ENCODE measurements at places on chromosomes 1 and 21. TPM values are rescaled to one million over a fixed set of nuclear protein-coding genes. Genes with fewer than 3 reads are reported as not detected.
A peak's percentile ranks its signal among the peaks of the same experiment; 100 is the strongest.

TRAF3IP3 gene
- total RNA-seq: 1.9 TPM

KIF14 gene
- 0.10 TPM for total RNA-seq

DNA sequence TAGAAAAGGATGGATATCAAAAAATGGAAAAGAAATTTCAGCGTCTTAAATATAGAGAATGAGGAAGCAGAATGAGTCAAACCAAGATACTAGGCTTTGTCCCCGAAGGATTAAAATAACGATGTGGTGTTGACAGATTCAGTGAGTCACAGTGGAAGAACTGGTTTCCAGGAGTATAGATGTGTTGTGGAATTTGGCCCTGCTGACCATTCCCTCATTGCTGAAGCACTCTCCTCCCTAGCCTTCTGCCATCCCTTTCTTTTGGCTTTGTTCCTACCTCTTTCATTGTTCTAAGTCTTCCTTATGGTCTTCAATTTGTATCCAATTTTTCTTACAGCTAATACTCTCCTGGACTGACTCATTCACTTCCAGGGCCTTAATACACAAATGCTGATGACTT lies 23.1 kb upstream of the USP25 start:
- DNase-seq: no peak

IL22RA1 gene
- 0.22 TPM for total RNA-seq

ESRRG gene
- total RNA-seq: 51.5 TPM

DNA sequence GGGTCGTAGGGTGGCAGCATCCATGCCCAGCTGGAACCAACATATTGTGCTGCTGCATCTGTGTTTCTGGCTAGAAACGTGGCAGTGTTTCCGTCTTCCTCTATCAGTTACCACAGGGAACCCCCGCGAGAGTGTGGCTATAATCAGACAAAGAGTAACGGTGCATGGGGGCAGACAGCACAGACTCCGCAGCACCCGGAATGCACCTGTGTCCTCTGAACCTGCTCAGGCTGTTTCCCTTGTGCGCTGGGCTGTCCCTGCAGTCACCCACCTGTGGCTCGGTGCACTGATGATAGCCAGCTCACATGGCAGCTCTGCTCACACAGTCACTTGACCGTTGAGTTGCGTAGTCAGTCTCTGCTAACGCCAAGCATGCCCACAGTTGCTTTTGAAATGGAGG lies 11.4 kb upstream of the PCBP3 start:
- no peak for DNase-seq

- DNase-seq: peak; percentile 80
Observed at GRCh38 chr1:182392050-182393028, 749 bp upstream of the GLUL start.

DNA sequence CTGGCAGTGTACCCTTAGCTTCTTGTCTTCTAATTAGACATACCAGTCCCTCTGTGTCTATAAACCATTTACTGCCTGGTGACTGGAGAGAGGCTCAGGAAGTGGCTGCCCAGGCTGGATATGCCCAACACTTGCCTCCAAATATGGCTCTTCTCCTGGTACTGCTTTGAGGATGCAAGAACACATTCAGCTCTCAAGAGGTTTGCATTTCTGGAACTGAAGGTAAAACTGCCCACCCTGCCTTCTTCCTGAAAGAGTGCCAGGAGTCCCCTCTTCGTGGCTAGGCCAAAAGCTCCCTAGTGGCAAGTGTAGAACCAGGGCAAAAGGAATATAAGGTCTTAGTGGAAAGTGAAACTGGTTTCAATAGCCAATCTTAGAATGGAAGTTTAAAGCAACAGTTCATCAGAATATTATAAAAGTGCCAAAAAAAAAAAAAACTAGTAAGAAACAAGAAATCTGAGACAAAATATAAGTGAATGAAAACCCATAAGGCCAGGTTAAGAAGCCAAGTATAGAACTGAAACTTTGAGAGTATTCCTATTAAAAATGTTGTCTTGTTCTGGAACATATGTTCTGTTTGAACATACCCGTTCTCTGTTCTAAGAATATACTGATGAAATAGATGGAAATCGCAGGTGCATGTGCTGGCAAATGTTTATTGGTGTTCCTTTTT lies 77.2 kb upstream of the CTTNBP2NL start:
- DNase-seq: no peak

GPATCH4 gene
- total RNA-seq: 14.1 TPM

- DNase-seq: no peak
Observed at GRCh38 chr1:164263540-164263939, 295.4 kb upstream of the PBX1 start.

- DNase-seq: no peak
Observed at GRCh38 chr1:90402893-90403849, 313.9 kb downstream of the BARHL2 start.

GRCh38 chr1:8437347-8437746 lies 119.4 kb downstream of the SLC45A1 start:
- DNase-seq: no peak

DNA sequence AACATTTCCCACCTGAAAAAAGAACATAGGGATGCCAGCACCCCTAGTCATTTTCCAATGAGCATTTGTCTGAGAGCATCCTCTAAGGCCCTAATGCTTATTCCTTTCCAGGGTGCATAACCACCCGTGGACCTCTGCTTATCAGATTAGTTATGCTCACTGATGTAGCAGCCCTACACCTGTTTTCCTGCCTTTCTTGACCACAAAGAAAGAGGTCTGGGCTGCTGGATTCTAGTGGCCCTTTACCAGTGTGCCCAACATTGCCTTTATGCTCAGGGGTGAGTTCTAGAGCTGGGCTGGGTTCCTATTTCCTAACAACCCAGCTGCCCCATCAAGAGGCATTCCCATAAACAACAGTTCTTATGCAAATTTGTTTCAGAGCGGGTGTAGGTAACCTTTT lies 20.3 kb upstream of the PM20D1 start:
- DNase-seq: no peak

Data from left ventricle myocardium superior (tissue), 1 donor.